ENCODE measurements at places on chromosomes 6 and 20. TPM values are rescaled to one million over a fixed set of nuclear protein-coding genes. Genes with fewer than 3 reads are reported as not detected.

- no peak for DNase-seq
Measured at GRCh38 chr6:82893889-82894652, 171.6 kb downstream of the UBE3D start.

COL20A1 gene
- total RNA-seq: 6.2 TPM

GRCh38 chr6:117465691-117466090, 16.8 kb upstream of the DCBLD1 start:
- no peak for DNase-seq

GNAS-AS1 gene
- total RNA-seq: 2.5 TPM

GRCh38 chr20:63957004-63957689, 931 bp upstream of the UCKL1 start:
- peak; percentile 86 for DNase-seq

DNA sequence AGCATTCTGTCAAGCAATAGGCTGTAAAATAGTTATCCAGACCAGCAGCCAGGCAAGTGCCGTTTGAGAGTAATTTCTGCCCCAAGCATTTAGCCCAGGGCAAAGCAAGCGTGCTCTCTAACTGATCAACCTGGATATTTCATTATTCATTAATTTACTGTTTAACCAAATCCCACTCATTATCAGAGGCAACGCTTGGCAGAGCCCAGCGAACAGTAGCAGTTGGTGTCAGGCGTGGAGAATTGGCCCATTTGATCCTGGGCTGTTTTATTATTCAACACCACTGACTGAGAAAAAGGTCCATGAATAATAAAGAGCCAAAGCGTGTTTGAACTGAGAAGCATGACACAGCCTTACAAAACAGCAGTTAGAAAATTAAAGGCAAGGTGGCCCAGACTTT, 35.3 kb downstream of the TFAP2B start:
- no peak for DNase-seq

F13A1 gene
- 26.0 TPM for total RNA-seq

- DNase-seq: peak; percentile 55
Measured at GRCh38 chr6:33875696-33876095, 71.9 kb upstream of the MLN start.

FAM83C gene
- total RNA-seq: 2.2 TPM

- DNase-seq: no peak
Measured at GRCh38 chr6:29216528-29216927, 45.8 kb downstream of the OR2J2 start.

GRCh38 chr20:5863040-5863833, 87.1 kb downstream of the TRMT6 start:
- DNase-seq: no peak

DNA sequence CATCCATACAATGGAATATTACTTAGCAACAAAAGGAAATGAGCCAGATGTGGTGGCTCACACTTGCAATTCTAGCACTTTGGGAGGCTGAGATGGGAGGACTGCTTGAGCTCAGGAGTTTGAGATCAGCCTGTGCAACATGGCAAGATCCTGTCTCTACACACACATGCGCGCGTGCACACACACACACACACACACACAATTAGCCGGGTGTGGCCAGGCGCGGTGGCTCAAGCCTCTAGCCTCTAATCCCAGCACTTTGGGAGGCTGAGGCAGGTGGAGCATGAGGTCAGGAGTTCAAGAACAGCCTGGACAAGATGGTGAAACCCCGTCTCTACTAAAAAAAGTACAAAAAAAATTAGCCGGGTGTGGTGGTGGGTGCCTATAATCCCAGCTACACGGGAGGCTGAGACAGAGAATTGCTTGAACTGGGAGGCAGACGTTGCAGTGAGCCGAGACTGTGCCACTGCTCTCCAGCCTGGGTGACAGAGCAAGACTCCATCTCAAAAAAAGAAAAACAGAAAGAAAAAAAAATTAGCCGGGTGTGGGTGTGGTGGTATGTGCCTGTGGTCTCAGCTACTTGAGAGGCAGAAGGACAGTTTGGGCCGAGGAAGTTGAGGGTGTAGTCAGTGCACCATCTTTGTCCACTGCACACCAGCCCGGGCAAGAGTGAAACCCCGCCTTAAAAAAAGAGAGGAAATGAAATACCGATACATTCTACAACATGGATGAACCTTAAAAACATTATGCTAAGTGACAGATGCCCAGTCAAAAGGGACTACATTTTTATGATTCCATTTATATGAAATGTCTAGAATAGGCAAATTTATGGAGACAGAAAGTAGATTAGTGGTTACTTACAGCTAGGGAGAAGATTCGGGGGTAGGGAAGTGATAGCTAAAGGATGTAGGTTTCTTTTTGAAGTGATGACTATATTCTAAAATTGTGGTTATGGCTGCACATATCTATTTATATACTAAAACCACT, 52.5 kb downstream of the RBL1 start:
- no peak for DNase-seq

SLC24A3 gene
- 33.5 TPM for total RNA-seq

GRCh38 chr6:134539865-134540323, 222.0 kb upstream of the SGK1 start:
- DNase-seq: no peak
